ENCODE measurements at places on chromosomes 5 and 9.

- no peak for DNase-seq
These were observed 859.1 kb upstream of the ARRDC3 start for GRCh38 chr5:92242170-92242569.

GRCh38 chr5:52605317-52606313 is 182.1 kb upstream of the ITGA1 start:
- DNase-seq = no peak

- DNase-seq = no peak
These were observed 136.6 kb upstream of the DMAC1 start for GRCh38 chr9:7936163-7936562.

DNA sequence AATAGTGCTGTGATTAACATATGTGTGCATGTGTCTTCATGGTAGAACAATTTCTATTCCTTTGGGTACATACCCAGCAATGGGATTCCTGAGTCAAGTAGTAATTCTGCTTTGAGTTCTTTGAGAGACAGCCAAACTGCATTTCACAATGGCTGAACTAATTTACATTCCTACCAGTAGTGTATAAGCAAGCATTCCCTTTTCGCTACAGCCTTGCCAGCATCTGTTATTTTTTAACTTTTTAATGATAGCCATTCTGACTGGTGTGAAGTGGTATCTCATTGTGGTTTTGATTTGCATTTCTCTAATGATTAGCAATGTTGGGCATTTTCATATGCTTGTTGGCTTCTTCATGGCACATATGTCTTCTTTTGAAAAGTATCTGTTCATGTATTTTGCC is 308.5 kb downstream of the ARRDC3 start:
- no peak for DNase-seq

GRCh38 chr9:124420991-124421543 is 5.8 kb upstream of the PSMB7 start:
- peak; percentile 36 for DNase-seq

All from NCI-H146 (cell line).